Thoracic aorta (tissue), 2 donors: ENCODE measurements at places on chromosomes 5 and 9. TPM values are rescaled to one million over a fixed set of nuclear protein-coding genes. Genes with fewer than 3 reads are reported as not detected.

Gene CA9
- 10.7 TPM for total RNA-seq

Gene PCDHB6
- 3.2 TPM for total RNA-seq

Gene IFNE
- total RNA-seq: not detected

Gene PARP8
- total RNA-seq: 34.7 TPM

Gene SLC36A2
- not detected for total RNA-seq

Gene DNAH5
- total RNA-seq: 0.14 TPM

Gene PDE8B
- total RNA-seq: 59.8 TPM

Gene CLINT1
- total RNA-seq: 66.3 TPM

Gene ZNF354C
- total RNA-seq: 3.9 TPM

Gene NRG2
- total RNA-seq: 2.3 TPM

Gene GABRA6
- not detected for total RNA-seq

Gene UBQLN1
- total RNA-seq: 107 TPM

Gene EXOC3
- total RNA-seq: 34.5 TPM

Gene TAF11L10
- total RNA-seq: not detected
